Amniotic epithelial cell (primary cell): ENCODE measurements at places on chromosomes 1 and 21.

DNA sequence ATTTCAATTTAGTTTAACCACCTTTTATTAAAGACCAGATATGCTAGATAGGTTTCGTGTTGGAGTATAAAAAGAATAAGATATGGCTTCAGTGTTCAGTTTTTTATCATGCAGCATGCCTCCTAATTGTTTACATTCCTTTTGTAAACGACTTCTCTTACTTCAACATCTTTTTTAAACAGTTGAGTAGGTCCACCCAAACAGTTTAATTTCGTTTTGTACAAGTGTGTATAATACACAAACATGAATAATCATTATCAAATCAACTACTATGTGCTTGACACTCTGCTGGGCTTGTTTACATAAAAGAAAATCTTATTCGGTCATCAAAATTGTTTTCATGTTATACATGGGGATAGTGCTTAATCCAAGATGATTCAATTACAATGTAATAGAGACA, 906.3 kb upstream of the ADGRL4 start:
- DNase-seq, result no peak

- no peak for DNase-seq
These were observed 22.7 kb downstream of the INAVA start for GRCh38 chr1:200917291-200917817.

DNA sequence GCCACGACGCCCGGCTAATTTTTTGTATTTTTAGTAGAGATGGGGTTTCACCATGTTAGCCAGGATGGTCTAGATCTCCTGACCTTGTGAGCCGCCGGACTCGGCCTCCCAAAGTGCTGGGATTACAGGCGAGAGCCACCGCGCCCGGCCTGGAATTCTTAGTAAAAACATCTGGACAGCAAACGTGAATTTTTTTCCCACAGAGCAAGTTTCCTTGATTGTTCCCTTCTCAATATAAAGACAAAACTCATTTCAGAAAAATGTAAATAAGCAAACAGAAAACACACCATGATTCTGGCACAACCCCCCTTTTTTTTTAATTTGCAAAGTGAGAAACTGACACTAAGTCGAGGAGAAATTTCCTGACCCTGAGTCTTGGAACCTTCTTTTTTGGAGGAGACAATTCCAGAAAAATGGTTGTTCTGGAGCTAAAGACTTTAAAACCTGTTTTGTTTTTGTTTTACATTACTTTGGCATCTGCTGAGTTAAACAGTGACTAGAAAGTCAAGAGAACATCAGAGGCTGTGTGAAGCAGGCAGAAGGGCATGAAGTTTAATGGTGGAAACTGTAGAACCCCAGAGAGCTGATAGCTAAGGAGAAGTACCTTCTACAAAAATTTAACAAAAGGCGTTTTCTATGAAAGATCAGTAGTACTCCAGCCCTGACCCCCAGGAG, 10.3 kb upstream of the HMGCS2 start:
- no peak for DNase-seq

- DNase-seq, result no peak
These were observed 147.7 kb downstream of the MIS18A start for GRCh38 chr21:32131164-32131563.

GRCh38 chr1:226873771-226874578, 3.6 kb downstream of the PSEN2 start:
- DNase-seq, result no peak

GRCh38 chr1:30923597-30923996, 15.0 kb upstream of the SDC3 start:
- DNase-seq, result peak; percentile 48

- peak; percentile 9 for DNase-seq
These were observed 202.0 kb downstream of the LRRC40 start for GRCh38 chr1:70003211-70003908.

GRCh38 chr1:16474166-16474800, 33.8 kb downstream of the NECAP2 start:
- no peak for DNase-seq

GRCh38 chr21:32735524-32735923, 7.7 kb upstream of the SYNJ1 start:
- no peak for DNase-seq

GRCh38 chr1:54850737-54851136, 36.3 kb downstream of the DHCR24 start:
- DNase-seq, result peak; percentile 99

GRCh38 chr1:2203671-2204414, 9.3 kb upstream of the FAAP20 start:
- DNase-seq, result no peak

DNA sequence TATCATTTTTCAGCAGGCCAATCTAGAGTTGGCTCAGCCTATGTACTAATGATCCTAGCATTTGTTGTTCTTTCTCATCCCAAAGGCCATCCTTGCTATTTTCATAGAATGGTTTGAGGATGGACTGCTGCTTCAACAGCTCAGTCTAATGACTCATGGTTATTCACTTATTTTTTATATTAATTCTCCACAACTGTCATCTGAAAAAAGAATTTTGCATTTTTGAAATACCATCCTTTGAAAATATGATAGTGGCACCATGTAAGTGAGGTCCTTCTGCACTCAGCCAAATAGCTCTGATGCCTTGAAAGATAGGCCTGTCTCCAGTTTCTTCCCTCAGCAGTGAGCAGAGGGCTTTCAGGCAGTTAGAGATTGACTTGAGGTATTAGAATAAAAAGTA, 377.5 kb downstream of the LMO4 start:
- peak; percentile 39 for DNase-seq

DNA sequence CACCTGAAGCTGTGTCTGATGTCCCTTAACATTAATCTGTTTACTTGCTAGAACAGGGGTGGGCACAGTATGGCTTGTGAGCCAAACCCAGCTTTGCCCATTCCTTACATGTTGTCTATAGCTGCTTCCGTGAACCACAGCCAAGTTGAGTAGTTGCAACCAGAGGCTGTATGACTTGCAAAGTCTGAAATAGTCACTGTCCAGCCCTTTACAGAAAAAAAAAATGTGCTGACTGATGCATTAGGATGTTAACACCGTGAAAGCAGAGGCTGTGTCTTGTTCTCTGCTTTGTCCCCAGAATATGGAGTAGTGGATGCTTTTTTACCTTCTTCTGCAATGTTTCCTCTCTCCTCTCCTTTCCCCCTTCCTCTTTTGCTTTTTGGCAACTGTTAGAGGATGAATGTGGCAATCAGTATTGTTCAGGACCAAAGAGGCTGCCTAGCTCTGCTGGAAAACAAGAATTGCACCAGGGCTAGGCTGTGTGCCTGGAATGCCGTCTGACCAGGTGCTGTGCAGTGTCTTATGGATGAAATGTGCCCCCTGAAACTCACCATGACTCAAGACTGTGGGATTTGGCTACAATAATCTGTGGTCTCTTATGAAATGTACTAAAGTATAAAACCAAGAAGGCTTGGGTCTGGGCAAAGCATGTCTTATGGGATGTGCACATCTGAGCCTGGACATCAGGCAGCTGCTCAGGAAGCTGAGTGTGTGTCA, 79.6 kb upstream of the GCLM start:
- DNase-seq, result peak; percentile 98

GRCh38 chr1:233912909-233913308, 8.4 kb downstream of the SLC35F3 start:
- DNase-seq, result no peak

GRCh38 chr1:225253784-225254183, 174.1 kb downstream of the LBR start:
- DNase-seq, result peak; percentile 81

DNA sequence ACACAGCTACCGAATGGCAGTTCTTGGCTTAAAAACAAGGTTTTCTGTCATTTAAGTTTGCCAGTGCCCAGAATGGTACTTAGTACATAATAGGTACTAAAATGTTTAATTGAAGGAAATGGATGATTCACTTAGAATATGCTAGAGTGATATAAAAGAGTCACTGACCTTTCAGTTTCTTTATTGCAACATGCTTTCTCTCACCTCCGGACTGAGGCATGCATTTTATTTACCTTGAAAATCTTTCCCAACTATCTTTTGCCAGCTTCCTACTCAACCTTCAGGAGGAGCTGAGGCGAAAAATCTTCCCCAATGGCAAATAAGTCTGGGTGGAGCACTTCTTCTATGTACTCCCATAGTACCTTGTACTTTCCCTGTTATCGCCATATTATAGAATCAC, 244.9 kb downstream of the ZNF648 start:
- no peak for DNase-seq

DNA sequence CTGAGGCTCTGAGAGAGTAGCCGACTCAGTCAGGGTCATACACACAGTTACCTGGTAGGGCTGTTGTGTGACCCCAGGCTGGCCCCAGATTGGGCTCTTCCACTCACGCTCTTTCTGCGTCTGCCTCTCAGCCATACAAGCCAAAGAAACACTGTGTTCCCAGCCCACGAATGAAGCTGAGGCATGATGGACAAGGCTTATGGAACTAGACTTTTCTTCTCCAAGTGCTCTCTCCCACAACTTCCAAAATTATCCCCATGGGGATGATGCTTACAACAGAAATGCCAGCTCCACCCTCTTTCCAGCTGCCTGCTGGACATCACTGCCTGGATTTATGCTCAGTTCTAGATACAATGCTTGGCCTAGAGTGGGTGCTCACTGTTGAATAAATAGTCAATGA, 102.8 kb upstream of the JUN start:
- DNase-seq, result no peak

DNA sequence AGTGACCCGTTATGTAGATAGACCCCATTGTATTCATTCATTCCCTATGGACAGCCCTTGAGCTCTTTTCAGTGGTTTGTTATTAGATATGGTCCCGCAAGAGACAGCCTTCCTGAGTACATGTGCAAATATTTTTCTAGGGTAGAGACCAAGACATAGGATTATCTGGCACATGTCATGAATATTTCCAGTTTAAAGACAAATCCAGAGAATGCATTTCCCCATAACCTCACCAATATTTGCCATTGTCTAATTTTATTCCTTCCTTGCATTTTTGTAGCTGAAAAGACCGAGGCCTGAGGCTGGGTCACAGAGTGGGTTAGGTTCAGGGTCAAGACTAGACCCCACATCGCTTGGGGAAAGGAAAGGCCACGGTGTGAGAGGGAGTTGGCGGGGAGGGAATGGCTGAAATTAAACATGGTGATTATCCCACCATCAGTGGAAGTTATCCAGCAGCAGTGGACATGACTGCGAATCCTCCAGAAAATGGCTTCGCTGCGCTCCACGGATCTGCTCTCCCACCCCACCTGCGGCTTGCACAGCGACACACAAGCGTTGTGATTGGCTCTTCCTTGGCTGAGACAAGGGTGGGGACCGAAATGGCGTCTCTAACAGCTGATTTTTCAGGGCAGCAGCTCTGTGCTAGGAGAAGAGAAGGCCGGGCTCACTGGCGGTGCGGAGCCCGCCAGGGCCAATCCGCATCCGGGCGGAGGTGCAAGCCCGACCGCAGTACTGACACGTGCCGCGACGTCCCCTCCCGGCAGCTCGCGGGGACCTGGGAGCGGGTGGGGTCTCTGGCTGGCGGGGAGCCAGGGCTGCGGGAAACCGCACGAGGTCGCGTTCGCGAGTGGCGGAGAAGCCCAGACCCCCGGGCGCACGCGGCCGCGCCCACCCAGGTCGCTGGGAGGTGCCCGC, 16.1 kb upstream of the STMN1 start:
- DNase-seq, result no peak

GRCh38 chr1:167791281-167792187, 69.8 kb downstream of the MPZL1 start:
- DNase-seq, result peak; percentile 97

DNA sequence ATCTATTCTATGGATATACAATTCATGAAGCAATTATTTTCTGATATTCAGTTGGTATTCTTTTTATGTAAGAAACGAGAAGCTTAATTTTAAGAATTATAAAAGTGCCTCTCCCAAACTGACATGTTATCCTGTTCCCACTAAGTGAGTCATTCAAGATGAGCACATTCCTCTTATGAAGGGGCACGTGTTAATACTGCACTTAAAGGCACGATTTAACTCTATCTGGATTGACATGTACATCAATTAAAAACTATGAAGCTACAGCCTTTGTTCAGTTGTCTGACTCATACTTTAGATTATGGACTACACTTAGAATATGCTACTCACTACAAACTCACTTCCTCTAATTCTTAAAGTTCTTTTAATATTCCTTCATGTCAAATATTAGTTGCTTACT, 111.6 kb downstream of the CYYR1 start:
- no peak for DNase-seq

DNA sequence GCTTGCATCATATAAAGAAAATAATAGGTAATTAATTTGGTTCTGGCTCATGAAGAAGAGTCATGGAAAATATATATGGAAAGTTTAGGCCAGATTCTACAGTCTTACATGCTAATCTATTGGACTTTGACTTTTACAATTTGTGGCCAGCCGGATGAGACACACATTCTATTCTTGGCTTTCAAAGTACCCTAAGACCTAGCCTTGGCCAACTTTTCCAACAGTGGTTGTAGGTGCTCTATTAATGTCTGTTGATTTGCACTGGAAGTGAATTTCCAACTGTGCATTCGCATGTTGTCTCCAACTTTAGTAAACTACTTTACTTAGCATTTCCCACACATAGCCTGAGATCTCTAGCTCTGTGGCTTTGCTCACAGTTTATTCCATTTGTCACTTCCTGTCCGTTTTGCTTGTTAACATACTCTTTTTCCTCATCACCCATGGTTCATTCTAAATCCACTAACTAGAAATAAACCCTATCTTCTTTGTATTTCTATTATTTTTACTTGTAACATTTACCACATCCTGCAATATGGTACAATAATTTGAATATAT, 644.0 kb downstream of the PTPRC start:
- DNase-seq, result no peak

DNA sequence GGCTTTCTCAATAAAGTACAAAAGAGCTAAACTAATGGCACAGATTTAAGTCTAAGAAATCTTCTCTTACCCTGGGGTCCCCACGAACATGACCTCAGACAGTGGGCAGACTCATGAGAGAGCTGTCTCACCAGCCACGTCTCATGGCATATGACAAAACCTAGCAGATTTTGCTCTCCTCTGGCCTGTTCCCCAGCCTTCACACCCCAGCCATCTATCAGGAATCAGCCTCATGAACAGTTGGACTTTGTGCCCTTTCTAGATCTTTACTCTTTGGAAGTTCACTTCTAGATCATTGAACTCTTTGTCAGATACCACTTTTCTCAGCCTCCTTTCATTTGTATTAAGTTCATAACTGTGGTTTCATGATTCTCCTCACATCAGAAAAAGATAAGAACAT, 14.2 kb upstream of the HSD3B1 start:
- DNase-seq, result peak; percentile 4
